ENCODE measurements at places on chromosomes 6 and 20.
A peak's percentile ranks its signal among the peaks of the same experiment; 100 is the strongest.

DNA sequence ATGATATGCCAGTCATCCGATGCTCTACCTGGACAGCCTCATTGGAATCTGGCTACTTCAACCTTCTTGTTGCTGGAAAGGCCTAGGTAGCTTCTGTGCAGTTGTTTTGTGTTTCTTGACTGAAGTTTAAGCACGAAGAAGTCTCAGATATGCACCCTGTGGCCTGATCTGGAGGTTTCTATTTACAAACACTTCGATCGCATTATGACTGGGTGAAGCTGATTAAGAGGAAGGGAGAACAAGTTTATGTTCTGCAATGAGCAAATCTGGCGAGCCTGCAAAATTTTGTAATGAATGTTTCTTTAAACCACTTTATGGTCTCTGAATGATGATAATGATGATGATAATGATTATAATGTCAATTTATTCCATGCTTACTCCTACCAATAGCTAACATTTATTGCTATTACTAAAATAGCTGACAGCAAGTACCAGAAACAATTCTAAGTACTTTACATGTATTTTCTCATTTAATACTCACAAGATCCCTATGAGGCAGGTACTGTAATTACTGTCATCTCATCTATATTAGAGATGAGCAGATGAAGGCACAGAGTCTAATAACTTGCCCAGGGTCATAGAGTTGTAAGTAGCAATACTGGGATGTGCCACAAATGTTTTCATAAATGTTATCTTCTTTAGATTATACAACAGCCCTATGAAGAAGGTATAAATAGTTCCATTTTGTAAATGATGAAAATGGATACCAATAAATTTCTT lies 126.1 kb upstream of the UST start:
- DNase-seq = no peak

DNA sequence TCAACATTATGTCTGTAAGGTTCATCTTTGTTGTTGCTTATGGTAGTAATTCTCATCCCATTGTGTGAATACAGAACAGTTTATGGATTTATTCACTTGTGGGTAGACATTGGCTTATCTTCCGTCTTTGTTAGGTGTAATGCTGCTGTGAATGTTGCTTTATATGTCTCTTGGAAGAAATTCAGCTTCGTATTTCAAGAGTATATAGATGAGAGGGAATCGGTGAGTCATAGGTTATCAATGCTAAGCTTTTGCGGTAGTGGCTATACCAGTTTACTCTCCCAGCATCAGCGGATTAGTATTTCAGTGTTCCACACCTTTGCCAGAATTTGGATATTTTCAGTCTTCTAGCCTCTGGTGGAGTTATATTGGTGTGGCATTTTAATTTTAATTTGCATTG lies 77.8 kb downstream of the ZFAND3 start:
- no peak for DNase-seq

DNA sequence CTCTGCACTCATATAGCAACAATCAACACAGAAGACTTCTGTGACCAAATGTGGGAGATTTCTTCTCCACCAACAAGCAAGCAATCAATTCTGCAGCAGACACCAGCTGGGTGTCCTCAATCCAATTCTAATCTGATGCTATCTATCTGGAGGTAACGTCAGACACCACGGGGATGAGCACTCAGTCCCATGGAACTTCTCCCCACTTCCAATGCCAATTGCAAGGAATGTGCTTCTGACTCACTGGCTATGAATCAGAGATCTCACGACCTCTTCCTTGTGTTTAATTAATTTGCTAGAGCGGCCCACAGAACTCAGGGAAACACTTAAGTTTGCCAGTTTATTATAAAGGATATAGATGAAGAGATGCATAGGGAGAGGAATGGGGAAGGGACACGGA lies 103.5 kb upstream of the SIRPG start:
- DNase-seq = no peak

GRCh38 chr6:14134211-14134910 lies 16.8 kb downstream of the CD83 start:
- DNase-seq = no peak

- DNase-seq = no peak
Observed at GRCh38 chr20:62644044-62644795, 1.9 kb downstream of the SLCO4A1 start.

- no peak for DNase-seq
Observed at GRCh38 chr20:54221996-54222890, 14.4 kb downstream of the PFDN4 start.

DNA sequence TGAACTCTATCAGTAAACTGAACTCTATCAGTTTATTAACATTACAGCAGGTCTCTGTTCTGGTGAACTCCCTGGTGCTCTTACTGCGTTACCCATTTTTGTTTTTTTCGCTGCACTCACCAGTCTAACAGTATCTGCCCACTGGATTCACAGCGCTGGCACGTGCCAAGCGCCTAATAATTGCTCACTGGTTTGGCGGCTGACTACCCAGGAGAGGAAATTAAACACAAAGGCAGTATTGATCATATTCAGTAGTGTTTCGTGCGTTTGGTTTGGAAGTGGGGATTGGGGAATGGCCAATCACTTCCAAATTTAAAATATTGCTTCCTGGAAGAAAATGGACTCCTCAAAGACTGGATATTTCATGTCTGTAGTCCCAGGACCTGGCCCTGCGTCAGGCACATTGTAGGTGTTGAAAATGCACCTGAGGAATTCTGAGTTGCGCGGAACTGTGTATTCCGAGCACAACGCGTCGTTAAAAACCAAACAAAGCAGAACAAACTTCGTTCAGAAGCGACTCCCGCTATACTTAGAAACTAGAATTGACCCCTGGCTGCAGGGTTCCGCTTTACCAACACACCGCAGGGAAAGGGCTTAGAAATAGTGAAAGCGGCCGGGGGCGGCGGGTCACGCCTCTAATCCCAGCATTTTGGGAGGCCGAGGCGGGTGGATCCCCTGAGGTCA lies 1.1 kb upstream of the RPS12 start:
- peak; percentile 14 for DNase-seq
